K562 (cell line): ENCODE measurements at places on chromosomes 6 and 20.
A peak's percentile ranks its signal among the peaks of the same experiment; 100 is the strongest.

GRCh38 chr6:168670401-168670985, 229.5 kb downstream of the SMOC2 start:
- H3K36me3 ChIP-seq = no peaks in the 10 kb centered on the region
- peaks cover 17% of the 10 kb centered on the region; the same call in 2 of the 3 replicates for H3K27me3 ChIP-seq
- H3K4me1 ChIP-seq = no peaks in the 10 kb centered on the region
- no peak for DNase-seq
- H3K27ac ChIP-seq = no peak overlapping the region

DNA sequence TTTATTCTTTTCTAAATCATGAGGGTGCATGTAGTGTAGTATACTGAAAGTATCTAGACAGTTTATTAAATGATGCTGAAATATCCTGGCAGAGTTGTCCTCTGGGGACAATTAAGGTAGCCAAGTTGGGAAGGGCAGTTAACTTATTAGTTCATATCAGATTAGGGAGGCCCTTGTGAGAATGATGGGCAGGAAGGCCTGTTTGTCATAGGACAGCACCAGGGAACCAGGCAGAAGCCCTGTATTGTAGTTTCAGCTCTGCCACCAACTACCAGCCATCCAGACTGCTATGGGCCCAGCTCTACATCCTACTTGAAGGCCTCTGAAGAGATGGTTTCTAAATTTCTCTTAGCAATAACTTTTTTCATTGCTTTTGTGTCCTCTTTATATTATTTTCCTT, 4.0 kb downstream of the MYLIP start:
- peak; percentile 37 for DNase-seq
- H3K36me3 ChIP-seq = peaks cover 77% of the 10 kb centered on the region
- H3K27ac ChIP-seq = no peak overlapping the region; the same call in 2 of the 3 replicates
- peak overlapping the region; percentile 90; the same call in 1 of the 2 replicates for H3K4me3 ChIP-seq

GRCh38 chr6:148616841-148617240, 130.0 kb upstream of the UST start:
- H3K27me3 ChIP-seq = peaks cover 1% of the 10 kb centered on the region; the same call in 2 of the 3 replicates
- no peaks in the 10 kb centered on the region for H3K36me3 ChIP-seq
- DNase-seq = no peak
- no peak overlapping the region for H3K4me3 ChIP-seq
- H3K27ac ChIP-seq = no peak overlapping the region
- no peaks in the 10 kb centered on the region for H3K4me1 ChIP-seq

DNA sequence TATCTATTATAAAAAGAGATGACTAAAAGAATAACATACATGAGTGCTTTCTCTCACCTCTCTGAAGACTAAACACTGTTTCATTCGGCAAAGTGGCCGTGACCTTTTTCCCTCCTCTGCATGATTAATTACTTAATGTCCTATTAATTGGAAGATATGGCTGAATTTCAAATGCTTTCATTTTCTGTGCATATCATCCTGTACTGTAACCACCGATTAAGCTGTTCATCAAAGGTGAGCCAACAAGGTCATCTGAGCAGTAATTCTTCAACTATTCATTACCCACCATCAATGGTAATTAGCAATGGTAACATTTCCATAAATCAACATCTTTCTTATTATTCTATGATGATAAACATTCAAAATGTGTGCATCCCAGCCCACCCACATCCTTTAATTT, 125.2 kb downstream of the PTPRK start:
- no peak overlapping the region for H3K4me3 ChIP-seq
- no peak overlapping the region for H3K27ac ChIP-seq
- no peaks in the 10 kb centered on the region for H3K27me3 ChIP-seq
- DNase-seq = no peak

DNA sequence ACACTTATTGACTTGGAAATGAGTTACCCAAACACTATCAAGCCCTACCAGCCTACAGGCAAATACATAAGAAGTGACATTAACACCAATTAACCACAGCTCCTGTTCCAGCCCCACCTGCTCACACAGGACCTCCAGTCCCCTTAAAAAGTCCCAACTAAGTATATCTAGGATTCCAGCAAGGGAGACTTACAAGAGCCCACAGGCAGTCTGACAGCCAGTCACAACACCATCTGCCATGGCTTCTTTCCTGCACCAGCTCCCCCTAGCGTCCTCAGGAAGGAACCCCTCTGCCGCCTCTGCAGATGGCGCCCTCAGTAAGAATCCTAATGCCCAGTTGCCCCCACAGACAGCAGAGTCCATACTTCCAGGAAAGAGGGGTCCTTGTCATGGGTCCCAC, 122.1 kb downstream of the HIVEP2 start:
- no peaks in the 10 kb centered on the region for H3K27me3 ChIP-seq
- no peaks in the 10 kb centered on the region for H3K4me1 ChIP-seq
- H3K4me3 ChIP-seq = no peak overlapping the region
- no peak overlapping the region for H3K27ac ChIP-seq

DNA sequence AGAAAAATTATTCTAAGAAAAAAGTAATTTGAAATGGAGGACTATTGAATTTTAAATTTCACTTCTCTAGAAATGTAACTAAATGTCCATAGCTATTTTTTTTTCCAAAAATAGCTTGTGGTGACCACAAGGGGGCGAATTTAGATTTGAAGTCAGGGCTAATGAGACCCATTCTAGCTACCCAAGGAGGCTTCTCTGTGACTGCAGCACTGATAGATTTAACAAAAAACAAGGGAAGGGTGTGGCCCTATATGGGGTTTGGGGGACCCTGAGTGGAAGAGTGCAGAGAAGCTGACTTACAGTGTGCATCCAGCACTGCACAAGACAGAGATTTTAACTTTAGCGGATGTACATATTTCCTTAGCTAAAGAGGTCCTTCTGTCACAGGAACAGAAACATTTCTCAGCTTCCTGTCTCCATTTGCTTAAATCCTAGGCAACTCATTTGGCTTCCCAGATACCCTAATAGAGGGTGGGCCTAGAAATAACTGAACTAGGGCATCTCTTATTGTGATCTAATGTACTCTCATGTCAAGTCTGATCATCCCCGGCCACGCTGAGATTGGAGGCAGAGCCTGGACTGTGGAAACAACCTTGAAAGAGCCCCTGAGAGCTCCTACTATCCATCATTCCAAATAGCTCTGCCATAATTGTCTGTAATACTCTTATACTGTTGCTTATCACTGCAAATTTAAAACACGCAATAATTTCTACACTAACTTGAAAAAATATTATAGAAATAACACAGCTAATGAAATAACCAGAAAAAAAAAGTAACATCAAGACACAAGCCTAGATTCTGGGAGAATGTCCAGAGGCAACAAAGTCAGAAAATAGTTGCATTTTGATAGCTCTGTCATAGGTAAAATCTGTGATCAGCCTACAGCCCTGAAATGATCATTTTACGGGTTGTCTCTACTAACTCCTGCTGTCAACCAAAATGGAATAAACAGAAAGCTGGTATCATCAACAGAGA, 93.6 kb downstream of the SNAP91 start:
- H3K4me1 ChIP-seq = no peaks in the 10 kb centered on the region
- no peaks in the 10 kb centered on the region for H3K27me3 ChIP-seq
- no peaks in the 10 kb centered on the region for H3K36me3 ChIP-seq
- no peak overlapping the region for H3K4me3 ChIP-seq

- no peaks in the 10 kb centered on the region for H3K27me3 ChIP-seq
- H3K36me3 ChIP-seq = peaks cover 78% of the 10 kb centered on the region
- peaks cover 26% of the 10 kb centered on the region for H3K4me1 ChIP-seq
- peak overlapping the region; percentile 13; the same call in 1 of the 2 replicates for H3K4me3 ChIP-seq
- DNase-seq = peak; percentile 79
- peak overlapping the region; percentile 84 for H3K27ac ChIP-seq
These were observed 6.5 kb downstream of the PEDS1 start for GRCh38 chr20:50146732-50147662.

GRCh38 chr6:147534116-147534860, 25.8 kb downstream of the SAMD5 start:
- no peak overlapping the region for H3K4me3 ChIP-seq
- no peak for DNase-seq
- no peaks in the 10 kb centered on the region for H3K36me3 ChIP-seq

GRCh38 chr6:14512246-14512645, 394.7 kb downstream of the CD83 start:
- H3K27ac ChIP-seq = no peak overlapping the region
- H3K4me3 ChIP-seq = no peak overlapping the region
- H3K36me3 ChIP-seq = no peaks in the 10 kb centered on the region
- no peaks in the 10 kb centered on the region for H3K4me1 ChIP-seq
- no peak for DNase-seq

DNA sequence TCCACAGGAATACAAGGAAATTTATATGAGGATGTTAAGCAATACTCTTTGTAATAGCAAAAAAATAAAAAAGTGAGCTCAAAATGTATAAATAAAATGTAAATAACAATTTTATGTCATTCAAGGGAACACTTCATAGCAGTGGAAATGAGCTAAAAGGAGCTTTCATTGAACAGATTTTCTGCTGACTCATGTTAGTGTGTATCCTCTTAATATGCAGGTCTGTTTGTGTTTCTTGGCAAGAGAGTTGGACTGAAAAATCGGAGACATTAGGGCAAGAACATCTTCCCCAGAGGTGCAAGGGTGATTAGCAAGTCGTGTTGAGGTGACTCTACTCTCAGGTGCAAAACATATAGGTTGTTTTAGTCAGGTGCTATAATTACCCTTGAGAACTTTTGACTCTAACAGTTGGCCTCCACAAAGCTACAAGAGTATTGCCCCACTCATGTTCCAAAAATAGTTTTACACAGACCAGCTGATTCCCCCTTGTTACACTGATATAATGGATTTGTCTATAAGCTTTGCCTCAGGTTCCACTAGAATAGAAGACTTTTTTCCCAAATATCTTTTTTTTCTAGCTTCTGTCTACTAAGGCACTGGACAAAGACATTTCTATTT, 702.9 kb downstream of the TENT5A start:
- no peaks in the 10 kb centered on the region for H3K4me1 ChIP-seq
- no peak for DNase-seq
- H3K4me3 ChIP-seq = no peak overlapping the region
- H3K36me3 ChIP-seq = no peaks in the 10 kb centered on the region
- H3K27ac ChIP-seq = no peak overlapping the region

GRCh38 chr6:157025437-157025836, 248.3 kb downstream of the ARID1B start:
- H3K4me1 ChIP-seq = peaks cover 11% of the 10 kb centered on the region; the same call in 1 of the 2 replicates
- DNase-seq = no peak
- no peak overlapping the region for H3K4me3 ChIP-seq

GRCh38 chr20:58547623-58548475, 32.6 kb upstream of the APCDD1L start:
- H3K4me1 ChIP-seq = peaks cover 5% of the 10 kb centered on the region; the same call in 2 of the 3 replicates
- no peaks in the 10 kb centered on the region for H3K36me3 ChIP-seq
- no peak for DNase-seq
- no peak overlapping the region for H3K4me3 ChIP-seq
- peaks cover 7% of the 10 kb centered on the region; the same call in 1 of the 3 replicates for H3K27me3 ChIP-seq

GRCh38 chr6:109396046-109396718, 13.9 kb upstream of the CD164 start:
- H3K4me3 ChIP-seq = no peak overlapping the region
- no peaks in the 10 kb centered on the region for H3K27me3 ChIP-seq
- H3K27ac ChIP-seq = no peak overlapping the region
- H3K4me1 ChIP-seq = no peaks in the 10 kb centered on the region; the same call in 1 of the 2 replicates
- no peak for DNase-seq

- H3K36me3 ChIP-seq = no peaks in the 10 kb centered on the region
- no peak for DNase-seq
- H3K27ac ChIP-seq = no peak overlapping the region
- H3K27me3 ChIP-seq = no peaks in the 10 kb centered on the region
- no peak overlapping the region for H3K4me3 ChIP-seq
These were observed 25.9 kb upstream of the ATXN1 start for GRCh38 chr6:16787128-16787682.

DNA sequence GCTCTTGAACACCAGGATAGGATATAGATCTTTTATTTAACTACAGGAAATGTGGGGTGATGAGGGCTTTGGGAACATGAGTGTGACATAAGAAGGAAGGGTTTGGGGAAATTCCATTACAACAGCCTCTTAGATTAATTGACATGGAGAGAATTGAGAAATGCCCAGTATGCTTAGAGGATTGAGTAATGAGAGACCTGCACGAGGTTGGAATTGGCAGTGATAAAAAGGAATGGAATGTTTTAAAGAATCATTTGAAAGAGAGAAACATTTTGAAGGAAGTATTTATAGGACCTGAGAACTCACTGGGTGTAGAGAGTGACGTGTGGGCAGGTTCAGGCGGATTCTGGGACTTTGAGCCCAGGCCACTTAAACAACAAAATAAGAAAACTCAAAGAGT, 227.0 kb downstream of the BMP2 start:
- H3K36me3 ChIP-seq = no peaks in the 10 kb centered on the region
- H3K27ac ChIP-seq = no peak overlapping the region
- H3K4me1 ChIP-seq = no peaks in the 10 kb centered on the region
- no peak overlapping the region for H3K4me3 ChIP-seq

GRCh38 chr20:47740862-47741184, 44.5 kb downstream of the SULF2 start:
- peaks cover 2% of the 10 kb centered on the region; the same call in 1 of the 3 replicates for H3K27me3 ChIP-seq
- DNase-seq = peak; percentile 61
- no peak overlapping the region for H3K4me3 ChIP-seq
- H3K4me1 ChIP-seq = no peaks in the 10 kb centered on the region

DNA sequence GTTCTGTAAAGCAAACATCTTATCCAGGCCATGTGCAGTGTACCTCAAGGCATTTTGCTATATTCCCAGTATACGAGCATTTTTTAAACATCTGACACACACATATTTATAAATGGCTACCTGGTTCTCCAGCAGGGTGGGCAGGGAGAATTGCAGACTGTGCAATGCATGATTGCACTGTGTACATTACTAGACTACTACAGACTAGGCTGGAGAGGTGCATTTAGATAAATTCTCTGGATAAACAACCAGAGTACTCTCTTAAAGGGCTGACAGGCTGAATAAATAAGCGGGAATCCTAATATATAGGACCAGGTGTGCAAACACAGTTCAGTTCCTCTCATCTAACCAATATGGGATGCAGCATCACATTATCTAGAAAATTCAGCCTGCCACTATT, 428.3 kb upstream of the ARID1B start:
- no peak for DNase-seq
- no peaks in the 10 kb centered on the region for H3K4me1 ChIP-seq
- no peaks in the 10 kb centered on the region for H3K36me3 ChIP-seq
- no peaks in the 10 kb centered on the region for H3K27me3 ChIP-seq

- no peaks in the 10 kb centered on the region for H3K36me3 ChIP-seq
- H3K27ac ChIP-seq = no peak overlapping the region
- peaks cover 7% of the 10 kb centered on the region for H3K27me3 ChIP-seq
- no peak overlapping the region for H3K4me3 ChIP-seq
- H3K4me1 ChIP-seq = no peaks in the 10 kb centered on the region
- no peak for DNase-seq
These were observed 7.9 kb downstream of the KIAA1755 start for GRCh38 chr20:38252292-38253288.

GRCh38 chr6:93789532-93789931, 370.2 kb upstream of the EPHA7 start:
- DNase-seq = no peak
- no peaks in the 10 kb centered on the region for H3K36me3 ChIP-seq
- H3K4me3 ChIP-seq = no peak overlapping the region
- no peak overlapping the region for H3K27ac ChIP-seq
